Stimulated activated naive CD8-positive, alpha-beta T cell treated with anti-CD3 and anti-CD28 coated beads, Interleukin-15, Interleukin-2, amounts not matched to agents 100 U/mL and 50 U/mL, for 24 hours (primary cell): ENCODE measurements at places on chromosomes 12 and 14.

DNA sequence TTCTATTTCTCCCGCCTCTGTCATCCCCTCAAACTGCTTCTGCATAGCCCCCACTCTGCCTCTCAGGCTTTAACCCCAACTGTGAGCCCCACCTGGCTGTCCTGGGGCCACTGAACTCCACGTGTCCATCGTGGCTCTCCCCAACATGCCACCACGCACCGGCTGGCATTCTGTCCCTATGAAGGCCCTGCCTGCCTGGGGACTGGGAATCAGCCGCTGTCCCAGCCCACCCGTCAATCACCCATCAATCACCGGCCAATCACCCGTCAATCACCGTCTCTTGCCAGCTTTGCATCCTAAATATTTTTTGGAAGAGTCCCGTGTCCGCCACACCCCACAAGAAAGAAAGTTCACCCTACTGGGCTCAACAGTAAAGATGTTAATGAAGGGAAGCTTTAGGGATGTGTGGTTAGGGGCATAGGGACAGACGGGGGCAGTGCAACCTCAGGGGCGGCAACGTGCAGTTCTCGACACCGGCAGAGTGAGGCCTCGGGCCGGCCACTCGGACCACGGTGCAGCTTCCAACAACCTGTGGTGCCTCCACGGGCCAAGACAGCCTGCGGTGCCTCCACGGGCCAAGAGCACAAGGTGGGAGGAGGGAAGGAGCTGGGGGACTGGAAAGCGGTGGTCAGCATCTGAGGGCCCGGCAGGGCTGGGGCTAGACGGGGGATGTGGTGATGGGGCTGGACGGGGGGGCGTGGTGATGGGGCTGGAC is 85.6 kb downstream of the GALNT9 start:
- DNase-seq, result no peak

- DNase-seq, result no peak
Observed at GRCh38 chr14:23627961-23628360, 8.2 kb upstream of the DHRS2 start.

DNA sequence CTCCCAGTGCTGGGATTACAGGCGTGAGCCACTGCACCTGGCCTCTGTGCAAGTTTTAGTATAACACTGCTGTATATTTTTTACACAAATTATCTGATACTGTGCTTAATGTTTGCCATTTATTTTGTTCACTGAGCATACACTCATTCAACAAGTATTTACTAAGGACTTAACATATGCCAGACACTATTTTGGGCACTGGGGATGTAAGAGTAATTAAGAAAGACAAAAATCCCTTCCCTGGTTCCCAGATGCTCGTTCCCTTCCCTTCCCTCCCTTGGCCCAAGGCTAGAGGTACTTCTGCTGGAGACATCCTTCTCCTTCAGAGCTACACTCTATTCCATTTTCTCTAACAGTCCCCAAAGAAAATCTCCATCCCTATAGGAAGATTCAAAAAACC is 12.5 kb downstream of the CIT start:
- no peak for DNase-seq

DNA sequence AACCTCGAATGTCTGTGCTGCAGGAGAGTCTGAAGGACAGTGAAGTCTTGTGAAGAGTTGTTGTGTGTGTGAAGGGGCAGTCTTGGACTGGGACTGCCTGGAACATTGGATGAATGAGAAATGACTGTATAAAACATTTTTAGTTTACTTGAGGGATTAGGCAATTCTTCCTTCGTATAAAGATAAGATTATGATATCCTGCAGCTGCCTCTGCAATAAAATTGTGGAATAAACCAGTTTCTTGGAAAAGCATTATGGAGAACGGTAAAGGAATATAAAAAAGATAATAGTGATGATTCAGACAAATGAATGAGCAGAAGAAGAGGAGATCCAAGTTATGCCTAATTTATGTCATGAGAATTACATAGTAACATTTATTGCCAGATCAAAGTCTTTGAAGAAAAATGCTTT is 30.9 kb upstream of the LUM start:
- no peak for DNase-seq

GRCh38 chr12:85448548-85449139 is 168.6 kb downstream of the ALX1 start:
- DNase-seq, result no peak

DNA sequence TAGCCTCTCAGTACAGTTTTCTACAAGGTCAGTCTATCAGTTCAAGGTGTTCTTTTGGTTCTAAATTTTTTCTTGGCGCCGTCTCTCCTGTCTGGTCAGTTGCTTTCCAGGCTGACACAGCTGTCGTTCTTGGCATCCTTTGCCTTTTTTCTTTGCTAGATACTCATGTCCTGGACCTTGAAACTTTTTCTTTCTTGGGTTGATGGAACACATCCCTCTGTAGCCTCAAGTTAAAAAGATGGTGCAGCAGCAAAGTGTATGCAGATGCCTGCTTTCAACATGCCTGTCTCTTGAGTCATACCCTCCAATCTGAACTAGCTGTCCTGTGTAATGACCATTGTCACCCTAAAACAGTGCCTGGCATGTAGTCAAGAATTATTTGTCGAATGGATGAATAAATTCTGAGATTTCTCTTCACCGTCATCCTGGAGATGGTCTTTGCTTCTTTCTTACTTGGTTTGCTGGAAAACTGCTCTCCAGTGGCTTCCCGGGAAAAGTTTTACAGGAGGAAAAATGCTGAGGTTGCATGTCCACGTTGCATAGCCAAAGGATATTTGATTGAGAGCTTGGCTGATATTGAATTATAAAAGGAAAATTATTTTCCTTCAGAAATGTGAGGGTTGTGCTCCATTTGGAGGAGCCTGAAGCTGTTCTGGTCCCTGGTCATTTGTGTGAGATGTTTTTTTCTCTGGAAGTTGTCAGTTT is 4.6 kb downstream of the NYNRIN start:
- DNase-seq, result no peak

DNA sequence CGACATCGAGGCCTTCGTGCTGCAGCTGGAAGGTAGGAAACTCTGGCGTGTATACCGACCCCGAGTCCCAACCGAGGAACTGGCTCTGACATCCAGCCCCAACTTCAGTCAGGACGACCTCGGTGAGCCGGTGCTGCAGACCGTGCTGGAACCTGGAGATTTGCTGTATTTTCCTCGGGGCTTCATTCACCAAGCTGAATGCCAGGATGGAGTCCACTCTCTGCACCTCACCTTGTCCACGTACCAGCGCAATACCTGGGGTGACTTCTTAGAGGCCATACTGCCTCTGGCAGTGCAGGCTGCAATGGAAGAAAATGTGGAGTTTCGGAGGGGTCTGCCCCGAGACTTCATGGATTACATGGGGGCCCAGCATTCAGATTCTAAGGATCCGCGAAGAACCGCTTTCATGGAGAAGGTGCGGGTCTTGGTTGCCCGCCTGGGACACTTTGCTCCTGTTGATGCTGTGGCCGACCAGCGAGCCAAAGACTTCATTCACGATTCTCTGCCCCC is 1.4 kb downstream of the RIOX1 start:
- DNase-seq, result no peak

DNA sequence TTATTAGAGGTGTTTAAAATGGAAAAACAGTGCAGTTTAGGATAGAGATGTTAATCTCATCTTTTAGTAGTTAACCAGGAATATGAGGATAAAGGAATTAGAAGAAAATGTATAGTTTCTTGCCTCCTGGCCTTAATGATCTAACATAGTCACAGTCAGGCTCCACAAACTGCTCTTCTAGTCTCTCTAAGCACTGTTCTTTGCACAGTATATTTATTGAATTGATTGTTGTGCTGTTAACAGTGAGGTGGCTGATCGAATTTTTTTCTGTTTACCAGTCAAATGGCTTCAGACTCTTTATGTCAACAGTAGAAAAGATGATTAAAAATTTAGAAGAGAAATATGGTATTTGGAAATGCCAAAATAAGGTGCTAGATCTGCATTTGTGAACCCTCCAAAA is 37.8 kb downstream of the ATF7IP start:
- DNase-seq, result no peak

- no peak for DNase-seq
Observed at GRCh38 chr14:75138492-75138891, 11.6 kb upstream of the NEK9 start.

DNA sequence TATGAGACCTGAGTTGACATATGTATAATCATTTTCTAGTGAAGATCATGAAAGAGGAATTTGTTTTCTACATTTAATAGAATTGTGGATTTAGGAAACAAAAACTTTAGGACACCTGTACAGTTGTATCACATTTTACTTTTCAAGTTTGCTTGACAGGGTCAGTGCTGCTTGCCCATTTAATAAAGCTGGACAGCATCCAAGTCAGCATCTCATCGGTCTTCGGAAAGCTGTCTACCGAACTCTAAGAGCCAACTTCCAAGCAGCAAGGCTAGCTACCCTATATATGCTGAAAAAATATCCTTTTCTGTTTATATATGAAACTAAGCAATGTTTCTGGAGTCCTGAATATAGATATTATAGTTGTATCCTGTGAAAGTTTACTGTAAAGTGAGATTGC is 52.3 kb downstream of the VEZT start:
- no peak for DNase-seq

DNA sequence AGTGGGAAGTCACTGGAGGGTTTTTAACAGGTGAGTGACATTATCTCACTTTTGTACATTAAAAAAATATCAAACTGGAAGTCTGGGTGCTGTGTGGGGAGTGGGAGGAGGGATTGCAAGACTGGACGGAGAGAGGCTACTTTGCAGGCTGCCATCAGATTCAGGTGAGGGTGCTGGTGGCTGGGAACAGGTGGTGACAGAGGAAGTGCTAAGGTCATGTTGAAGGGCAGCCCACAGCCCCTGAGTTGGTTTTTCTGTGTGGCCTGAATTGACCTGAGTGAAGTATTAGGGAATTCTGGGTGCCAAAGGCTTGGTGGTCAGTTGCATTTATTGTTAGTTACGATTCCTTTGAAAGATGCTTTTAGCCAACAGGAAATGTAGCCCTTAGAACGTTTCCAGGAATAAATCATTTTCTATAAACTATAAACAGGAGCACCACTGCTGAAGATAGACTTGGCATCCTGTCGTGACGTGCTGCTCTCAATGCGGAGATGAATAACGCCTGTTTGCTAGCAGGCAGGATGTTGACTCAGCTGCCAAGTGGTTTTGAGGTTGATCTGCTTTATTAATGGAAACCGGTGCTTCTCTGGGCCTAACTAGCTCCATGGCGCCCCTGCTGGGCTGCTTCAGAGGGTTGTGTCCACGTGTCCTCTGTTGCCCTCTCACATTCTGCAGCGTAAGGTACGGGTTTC is 707.5 kb upstream of the TMEM132C start:
- peak; percentile 78 for DNase-seq

DNA sequence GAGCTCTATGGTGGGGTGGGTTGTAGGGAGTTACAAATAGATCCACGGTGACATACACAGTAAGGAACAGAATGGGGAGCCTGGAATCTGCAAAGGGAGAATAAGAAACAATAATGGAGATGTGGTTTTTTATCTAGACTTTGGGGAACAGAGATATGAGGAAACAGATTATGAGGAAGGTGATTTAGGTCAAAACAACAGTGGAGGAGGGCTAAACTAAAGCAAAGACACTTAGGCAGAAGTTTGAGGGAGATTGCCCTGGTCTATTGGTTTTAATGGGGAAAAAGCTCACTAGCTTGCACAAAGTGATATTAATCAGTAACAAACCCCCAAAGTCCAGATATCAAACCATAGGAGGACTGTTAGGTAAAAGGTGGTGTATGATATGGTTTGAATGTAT is 144.5 kb upstream of the DYRK2 start:
- no peak for DNase-seq

GRCh38 chr12:64883264-64884163 is 59.1 kb downstream of the TBC1D30 start:
- DNase-seq, result no peak

DNA sequence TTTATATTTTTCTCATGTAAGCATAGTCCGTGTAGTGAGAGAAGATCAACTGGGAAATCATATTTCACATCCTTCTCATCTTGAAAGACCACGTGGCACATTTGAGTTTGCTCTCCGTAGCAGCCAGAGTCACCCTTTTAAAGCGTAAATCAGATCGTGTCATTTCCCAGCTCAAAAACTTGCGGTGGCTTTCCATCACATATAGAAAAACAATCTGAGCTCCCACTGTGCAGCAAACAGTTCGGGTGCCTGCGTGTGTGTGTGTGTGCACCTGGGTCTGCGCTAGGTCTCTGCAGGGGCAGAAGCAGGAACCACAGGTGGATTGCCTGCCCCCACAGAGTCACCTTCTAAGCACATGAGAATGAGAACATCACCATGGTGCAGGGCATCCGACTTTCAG is 338.2 kb downstream of the TRHDE start:
- DNase-seq, result no peak

GRCh38 chr14:85451421-85451820 is 78.5 kb upstream of the FLRT2 start:
- DNase-seq, result no peak

DNA sequence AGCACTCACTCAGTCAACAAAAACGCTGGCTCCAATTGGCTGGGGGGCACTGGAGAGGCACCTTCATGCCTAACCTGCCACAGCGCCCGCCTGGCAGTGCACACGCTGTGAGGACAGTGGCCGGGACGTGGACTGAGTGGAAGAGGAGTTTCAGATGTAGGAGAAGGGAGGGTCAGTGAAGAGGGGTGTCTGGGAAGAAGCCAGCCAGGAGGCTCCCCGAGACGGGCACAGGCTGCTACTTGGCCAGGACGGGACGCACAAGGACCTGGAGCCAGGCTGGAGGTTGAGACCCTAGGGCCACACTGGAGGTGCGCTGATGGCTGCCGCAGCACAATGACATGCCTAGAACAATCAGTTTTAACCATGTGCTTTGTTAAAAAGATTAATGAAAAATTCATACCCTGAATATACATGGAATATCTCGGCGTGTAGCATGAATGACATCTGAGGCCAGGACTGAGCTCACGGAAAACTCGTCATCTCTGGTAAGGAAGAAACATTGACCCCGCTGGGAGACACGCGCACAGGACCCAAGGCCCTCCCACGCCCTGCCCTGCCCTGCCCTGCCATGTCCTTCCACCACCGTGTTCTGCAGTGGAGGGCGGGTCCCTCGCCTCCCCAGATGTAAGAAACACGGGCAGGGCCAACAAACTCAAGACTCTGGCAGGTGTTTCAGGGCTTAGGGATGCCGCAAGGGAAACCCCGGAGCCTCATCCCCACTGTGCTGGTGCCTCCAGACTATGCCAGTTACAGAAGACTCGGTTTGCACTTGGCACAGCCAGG is 25.0 kb downstream of the AMN start:
- no peak for DNase-seq

- DNase-seq, result no peak
Observed at GRCh38 chr12:117521346-117521745, 159.9 kb upstream of the NOS1 start.

DNA sequence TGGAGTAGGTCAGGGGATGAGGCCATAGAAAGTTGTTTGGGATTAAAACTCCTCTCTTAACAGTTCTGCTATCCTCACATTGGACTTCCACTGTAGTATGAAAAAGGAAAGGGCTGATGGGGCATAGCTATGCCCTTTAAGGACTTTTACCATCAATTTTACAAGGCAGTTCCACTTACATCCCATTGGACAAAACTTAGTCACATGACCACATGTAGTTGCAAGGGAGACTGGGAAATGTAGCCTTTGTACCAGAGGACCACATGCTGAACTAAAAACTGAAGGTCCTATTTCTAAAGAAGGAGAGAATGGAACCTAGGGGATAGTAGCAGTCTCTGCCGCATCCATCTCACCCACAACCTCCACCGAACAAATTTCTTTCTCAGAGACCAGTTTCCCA is 6.8 kb upstream of the SLC5A8 start:
- DNase-seq, result no peak

GRCh38 chr12:63164911-63165310 is 13.9 kb upstream of the AVPR1A start:
- DNase-seq, result no peak
